ENCODE measurements at places on chromosomes 3 and 15.
A peak's percentile ranks its signal among the peaks of the same experiment; 100 is the strongest.

GRCh38 chr3:56593455-56594158 is 36.6 kb downstream of the CCDC66 start:
- DNase-seq = peak; percentile 72

DNA sequence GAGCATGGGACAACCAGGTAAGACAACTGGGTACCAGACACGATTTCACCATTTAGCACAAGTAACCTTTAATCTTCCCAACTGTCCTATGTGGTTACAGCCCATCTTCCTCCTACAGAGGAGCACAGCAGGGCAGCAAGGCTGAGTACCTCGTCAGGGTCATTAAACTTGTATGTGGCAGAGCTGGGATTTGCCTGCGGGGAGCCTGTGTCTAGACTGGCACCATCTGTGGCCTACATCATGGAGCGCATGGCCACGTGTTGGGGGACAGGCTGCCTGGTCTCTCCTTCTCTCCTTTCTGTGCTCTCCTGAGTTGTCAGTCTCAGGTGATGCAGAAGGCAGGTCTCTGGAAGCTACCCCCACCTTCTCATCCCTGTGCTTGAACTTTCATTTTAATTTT is 32.2 kb downstream of the GOLGA6A start:
- no peak for DNase-seq

- DNase-seq = no peak
Measured at GRCh38 chr3:125069452-125069851, 13.7 kb upstream of the HEG1 start.

DNA sequence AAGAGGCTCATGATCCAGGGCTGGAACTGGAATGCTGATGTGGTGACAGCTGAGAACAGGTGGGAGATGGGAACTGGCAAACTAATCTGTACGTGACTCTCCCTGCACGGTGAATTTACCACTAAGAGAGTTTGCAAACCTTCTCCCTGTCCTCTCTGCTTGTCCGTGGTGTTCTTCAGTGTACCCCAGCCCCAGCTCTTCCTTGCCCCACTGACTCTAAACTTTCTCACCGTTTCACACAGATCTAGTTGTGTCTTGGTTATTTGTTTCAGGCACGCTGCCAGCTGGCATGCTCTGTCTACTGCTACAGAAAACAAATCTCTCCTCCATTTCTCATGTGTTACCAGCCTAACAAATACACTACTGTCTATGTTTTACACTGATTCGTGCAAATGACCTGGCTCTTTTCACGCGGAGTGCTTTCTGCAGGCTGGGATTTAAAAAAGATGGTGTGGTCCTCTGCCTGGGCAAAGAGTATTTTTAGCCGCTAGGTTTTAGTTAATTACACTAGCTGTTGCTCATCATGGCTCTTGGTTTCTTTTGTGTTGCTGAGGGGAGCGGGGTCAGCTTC is 192.7 kb upstream of the LRIG1 start:
- DNase-seq = no peak

DNA sequence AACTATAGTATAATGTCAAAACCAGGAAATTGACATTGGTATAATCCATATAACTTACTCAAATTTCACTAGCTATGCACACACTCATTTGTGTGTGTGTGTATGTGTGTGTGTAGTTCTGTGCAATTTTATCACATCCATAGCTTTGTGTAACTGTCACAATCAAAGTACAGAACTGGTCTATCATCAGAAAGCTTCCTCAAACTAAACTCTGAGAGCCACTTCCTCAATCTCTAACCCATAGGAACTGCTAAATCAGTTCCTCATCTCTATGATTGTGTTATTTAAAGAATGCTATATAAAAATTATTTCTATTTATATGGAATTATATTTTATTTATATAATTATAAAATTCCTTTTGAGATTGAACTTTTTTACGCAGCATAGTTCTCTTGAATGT is 18.1 kb downstream of the LNP1 start:
- DNase-seq = no peak

- DNase-seq = no peak
Measured at GRCh38 chr15:94234300-94234699, 2.9 kb downstream of the MCTP2 start.

DNA sequence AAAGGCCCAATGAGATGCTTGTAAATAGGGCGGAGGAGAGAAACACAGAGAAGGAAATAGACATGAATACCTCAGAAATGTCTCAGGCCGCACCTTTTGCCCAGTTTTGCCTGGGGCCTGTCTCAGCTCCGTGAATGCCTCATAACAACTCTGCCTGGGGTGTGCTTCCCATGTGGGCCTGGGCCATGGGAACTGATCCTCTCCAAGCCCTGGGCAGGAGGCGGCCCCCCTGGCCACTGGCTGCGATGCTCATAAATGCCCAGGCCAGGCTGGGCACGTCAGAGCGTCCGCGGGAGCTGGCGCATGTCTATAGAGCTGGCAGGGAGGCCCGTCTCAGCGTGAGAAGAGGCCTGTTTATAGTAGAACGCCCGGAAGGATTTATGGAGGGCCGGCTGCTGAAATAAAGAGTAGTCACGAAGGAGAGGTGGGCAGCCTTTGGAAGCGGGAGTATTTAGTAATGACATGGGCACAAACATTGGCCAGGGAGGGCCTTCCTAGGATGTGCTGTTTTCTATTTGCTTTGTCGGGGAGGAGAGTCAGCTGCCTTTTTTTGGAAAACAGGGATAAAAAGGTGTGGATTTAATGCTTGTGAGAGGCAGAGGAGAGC is 85.9 kb upstream of the IGF1R start:
- no peak for DNase-seq

DNA sequence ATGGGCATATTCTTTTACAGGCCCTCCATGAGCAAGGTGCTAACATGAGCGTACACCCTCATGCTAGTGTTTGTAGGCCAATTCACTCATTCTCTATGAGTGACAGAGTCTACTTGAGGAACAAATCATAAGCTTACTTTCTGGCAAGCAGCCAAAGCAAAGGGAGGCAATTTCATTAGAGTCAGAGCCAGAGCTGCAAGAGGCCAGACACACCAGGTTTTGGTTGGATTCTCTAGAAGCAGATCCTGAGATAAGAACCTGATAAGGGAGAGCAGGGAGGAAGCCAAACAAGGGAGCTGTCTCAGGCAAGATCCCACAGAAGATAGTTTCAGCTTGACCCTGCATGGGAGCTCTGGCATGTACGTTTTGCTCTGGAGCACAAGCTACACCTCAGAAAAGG is 214.1 kb upstream of the CTNNB1 start:
- no peak for DNase-seq

- DNase-seq = no peak
Measured at GRCh38 chr3:119600732-119601131, 3.0 kb downstream of the PLA1A start.

DNA sequence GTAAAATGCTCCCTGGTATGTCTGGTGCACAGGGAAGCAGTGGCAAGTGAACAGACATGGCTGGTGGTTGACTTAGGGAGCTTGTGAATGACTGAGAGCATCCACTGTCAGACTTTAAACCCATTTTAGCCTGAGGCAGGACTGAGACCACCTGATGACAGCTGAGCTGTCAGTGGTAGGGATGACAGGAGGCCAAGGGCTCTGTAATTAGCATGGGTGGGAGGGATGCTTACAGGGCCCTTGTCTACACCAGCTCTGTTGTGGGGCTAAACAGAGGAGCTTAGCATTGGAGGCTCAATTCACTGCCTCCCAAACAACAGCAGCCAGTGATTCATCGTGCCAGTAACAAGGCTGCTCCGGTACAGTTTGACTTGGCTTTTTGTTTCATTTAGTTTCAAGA is 169.4 kb downstream of the CHST2 start:
- DNase-seq = no peak

All from CD4-positive, alpha-beta T cell treated with Interleukin-15 for 4 hours (primary cell).